ENCODE measurements at places on chromosomes 2 and 18. TPM values are rescaled to one million over a fixed set of nuclear protein-coding genes. Genes with fewer than 3 reads are reported as not detected.

The APOB gene
- total RNA-seq: not detected

The TMEM247 gene
- not detected for total RNA-seq

The CYBRD1 gene
- 1.4 TPM for total RNA-seq

The EFHD1 gene
- total RNA-seq: 0.23 TPM

The GPR155 gene
- total RNA-seq: 8.6 TPM

The LYPD6B gene
- total RNA-seq: not detected

The LOXL3 gene
- 0.96 TPM for total RNA-seq

The HOXD10 gene
- total RNA-seq: not detected

The SAG gene
- total RNA-seq: not detected

The AAMP gene
- total RNA-seq: 49.7 TPM

The MERTK gene
- total RNA-seq: 1.4 TPM

The ANKRD30BL gene
- total RNA-seq: not detected

The RFTN2 gene
- total RNA-seq: not detected

The RAB6C gene
- not detected for total RNA-seq

The SLC23A3 gene
- total RNA-seq: 1.9 TPM

The TMEM163 gene
- total RNA-seq: not detected

The PMAIP1 gene
- total RNA-seq: 97.2 TPM

The HOXD12 gene
- total RNA-seq: not detected

The LIMS4 gene
- total RNA-seq: not detected

The CEP68 gene
- 4.9 TPM for total RNA-seq

The FOXD4L1 gene
- 0.14 TPM for total RNA-seq

The CFC1 gene
- total RNA-seq: not detected

The SNORC gene
- total RNA-seq: 2.1 TPM

The CHRNG gene
- not detected for total RNA-seq

The DNAH6 gene
- total RNA-seq: 1.1 TPM

The DPYSL5 gene
- 0.07 TPM for total RNA-seq

The ACOXL gene
- 0.23 TPM for total RNA-seq

The ELOA2 gene
- not detected for total RNA-seq

The KIF3C gene
- total RNA-seq: 5.3 TPM

The PSMD14 gene
- 85.7 TPM for total RNA-seq

The CCDC85A gene
- total RNA-seq: not detected

The C2orf92 gene
- total RNA-seq: 8.9 TPM

The GKN2 gene
- not detected for total RNA-seq

The C2orf78 gene
- not detected for total RNA-seq

The DNER gene
- total RNA-seq: not detected

The GREB1L gene
- total RNA-seq: not detected

The PROC gene
- total RNA-seq: not detected

The SLC8A1 gene
- 1.9 TPM for total RNA-seq

The GRB14 gene
- total RNA-seq: not detected

The TMEM87B gene
- 17.6 TPM for total RNA-seq

The IL36G gene
- total RNA-seq: not detected

The ANKZF1 gene
- 166 TPM for total RNA-seq

Measured in activated CD4-positive, alpha-beta T cell treated with anti-CD3 and anti-CD28 coated beads for 36 hours (primary cell).